ENCODE measurements at places on chromosomes 2 and 18.
A peak's percentile ranks its signal among the peaks of the same experiment; 100 is the strongest.

DNA sequence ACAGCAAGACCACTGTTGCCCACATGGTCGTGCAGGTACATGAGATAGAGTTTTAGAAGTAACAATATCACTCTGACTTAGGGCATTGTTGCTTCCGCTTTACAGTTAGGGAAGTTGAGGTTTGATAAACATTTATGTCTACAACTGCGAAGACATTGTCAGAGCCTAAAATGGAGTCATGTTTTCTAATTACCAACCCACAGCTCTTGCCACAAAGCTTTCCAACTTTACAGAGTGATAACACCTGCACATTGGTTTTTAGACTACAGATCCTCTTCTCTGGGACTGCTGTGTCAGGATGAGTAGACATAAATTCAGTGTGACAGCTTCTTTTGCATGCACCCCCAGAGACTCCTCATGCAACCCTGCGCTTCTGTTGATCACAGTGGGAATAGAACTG, 119.0 kb downstream of the FEZ2 start:
- no peak for DNase-seq

- DNase-seq, result no peak
Measured at GRCh38 chr2:232700154-232700553, 3.0 kb downstream of the GIGYF2 start.

- DNase-seq, result no peak
Measured at GRCh38 chr2:200662727-200663126, 76.9 kb downstream of the AOX1 start.

GRCh38 chr2:18910843-18911242, 321.5 kb upstream of the NT5C1B start:
- no peak for DNase-seq

DNA sequence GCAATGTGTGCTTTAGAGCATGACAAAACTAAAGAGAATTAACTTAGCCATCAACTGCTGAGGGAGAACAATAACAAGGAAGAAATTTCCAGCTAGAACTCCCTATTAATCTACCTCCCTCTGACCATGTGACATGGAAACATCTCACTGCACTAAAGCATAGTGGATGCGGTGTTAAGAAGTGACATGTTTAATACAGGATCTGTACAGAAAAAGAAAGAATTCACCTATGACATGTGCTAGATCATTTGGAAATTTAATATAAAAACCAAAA, 202.3 kb upstream of the KLHL14 start:
- no peak for DNase-seq

DNA sequence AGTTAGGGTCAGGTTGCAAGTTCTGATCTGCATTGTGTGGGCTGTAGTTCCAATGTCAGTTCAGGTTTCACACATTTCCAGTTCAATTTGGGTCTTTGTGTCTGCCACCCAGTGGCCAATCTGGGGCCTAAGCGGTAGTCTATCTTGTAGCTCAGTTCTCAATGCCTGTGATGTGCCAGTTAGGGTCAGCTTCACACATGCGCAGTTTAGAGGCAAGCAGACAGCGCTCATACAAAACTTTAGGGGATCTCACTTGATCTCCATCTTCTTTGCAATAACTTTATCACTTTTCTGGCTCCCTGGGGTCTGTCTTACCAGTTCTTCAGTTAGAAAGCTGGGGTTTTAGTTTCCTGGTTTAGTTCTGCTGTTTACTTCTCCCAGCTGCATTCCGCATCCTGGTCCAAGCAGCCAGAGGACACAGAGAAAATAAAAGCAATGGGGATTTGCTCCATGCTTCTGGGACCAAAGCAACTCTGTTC, 11.0 kb upstream of the ZNF24 start:
- DNase-seq, result peak; percentile 35

- DNase-seq, result no peak
Measured at GRCh38 chr18:70758780-70759179, 469.9 kb downstream of the SOCS6 start.

DNA sequence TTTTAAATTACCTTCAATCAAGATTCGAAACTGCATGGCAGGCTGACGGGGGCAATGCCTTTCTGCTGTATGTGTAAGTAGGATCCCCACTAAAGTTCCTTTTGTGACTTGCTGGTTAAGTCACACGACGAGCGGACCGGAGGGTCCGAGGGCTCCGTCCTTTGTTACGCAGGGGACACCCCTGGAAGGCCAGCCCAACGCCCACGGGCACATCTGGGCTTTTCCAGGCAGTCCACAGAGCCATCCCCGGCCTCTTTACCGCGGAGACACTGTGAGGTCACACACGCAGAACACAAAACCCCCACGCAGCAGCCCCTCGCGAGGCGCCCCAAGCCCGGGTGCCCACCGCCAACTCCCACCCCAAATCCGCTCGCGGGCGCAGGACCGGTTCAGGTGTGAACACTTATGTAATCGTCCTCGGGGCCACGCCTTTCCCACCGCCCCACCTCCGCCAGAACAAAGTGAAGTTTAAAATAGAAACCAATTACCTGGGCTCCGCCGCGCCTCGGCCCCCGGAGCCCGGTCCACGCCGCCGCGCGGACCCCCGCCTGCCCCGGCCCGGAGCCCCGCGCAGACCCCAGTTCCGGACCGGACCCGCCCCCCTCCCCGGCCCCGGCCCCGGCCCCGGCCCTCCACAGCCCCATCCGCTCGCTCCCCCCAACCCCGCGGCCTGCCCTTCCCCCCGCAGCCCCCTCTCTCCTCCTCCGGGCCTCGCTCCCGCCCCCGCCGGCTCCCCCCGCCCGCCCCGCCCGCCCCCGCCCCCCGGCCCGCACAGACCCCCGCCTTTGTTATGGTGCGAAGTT, 4.2 kb downstream of the ZNF516 start:
- DNase-seq, result peak; percentile 18
